ENCODE measurements at places on chromosomes 12 and 14.
A peak's percentile ranks its signal among the peaks of the same experiment; 100 is the strongest.

GRCh38 chr12:66500091-66500490, 178.8 kb downstream of the GRIP1 start:
- DNase-seq, result no peak

DNA sequence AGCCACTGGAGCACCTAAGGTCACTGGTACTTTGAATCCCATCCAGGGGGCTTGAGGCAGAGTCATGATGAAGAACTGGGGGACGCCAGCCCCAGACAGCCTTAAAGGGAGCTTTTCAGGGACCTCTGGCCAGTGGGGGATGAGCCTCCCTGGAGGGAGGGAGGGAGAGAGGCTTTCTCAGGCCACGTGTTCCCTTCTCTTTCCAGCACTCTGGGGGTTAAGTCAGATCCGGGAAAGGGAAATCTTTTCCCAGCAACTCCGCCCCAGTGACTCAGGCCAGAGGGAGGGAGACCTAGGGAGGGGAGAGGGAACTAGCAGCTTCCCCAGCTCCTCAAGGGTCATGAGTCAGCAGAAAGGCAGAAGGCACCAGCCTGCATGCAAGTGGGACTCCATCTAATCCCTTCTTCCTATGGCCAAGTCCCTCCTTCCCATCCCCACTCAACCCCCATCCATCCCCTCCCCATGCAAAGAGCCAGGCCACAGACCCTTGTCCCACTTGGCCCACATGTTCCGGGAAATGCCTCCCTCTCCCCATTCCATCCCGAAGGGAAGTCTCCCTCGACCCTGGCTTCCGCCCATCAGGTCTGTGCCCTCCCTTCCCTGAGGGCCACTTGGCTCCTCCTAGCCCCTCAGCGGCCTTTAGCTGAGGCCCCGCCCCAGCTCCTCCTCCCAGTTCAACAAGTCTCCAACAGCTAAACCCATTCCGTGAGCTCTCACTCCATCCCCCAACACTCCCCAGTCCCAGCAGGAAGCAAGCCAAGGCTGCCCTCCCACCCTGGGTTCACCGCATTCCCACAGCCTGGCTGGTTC, 5.6 kb downstream of the TNFRSF1A start:
- DNase-seq, result no peak

GRCh38 chr14:91246051-91246852, 1.7 kb upstream of the GPR68 start:
- DNase-seq, result peak; percentile 41

- DNase-seq, result no peak
Observed at GRCh38 chr14:57889245-57889644, 23.4 kb upstream of the SLC35F4 start.

- no peak for DNase-seq
Observed at GRCh38 chr12:10121278-10121677, 8.7 kb downstream of the CLEC7A start.

- DNase-seq, result no peak
Observed at GRCh38 chr14:98932431-98933325, 339.3 kb downstream of the BCL11B start.

DNA sequence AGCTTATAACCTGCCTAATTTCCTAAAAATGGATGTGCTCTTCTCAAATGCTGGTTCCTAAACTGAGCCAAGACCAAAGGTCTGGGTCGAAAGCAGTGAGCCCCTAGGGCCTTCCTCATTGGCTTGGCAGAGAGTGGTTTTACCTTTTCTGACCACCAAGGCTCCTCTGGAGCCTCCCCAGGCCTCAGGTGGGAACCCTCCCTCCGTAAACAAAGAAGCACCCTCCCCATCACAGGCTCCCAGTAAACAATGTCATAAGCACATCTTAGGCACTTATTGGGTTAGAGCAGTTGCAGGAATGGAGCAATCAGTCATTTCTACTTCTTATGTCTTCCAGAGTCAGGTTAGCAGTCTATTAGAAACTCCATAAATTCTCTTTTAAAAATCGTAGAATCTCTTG, 6.0 kb downstream of the CHPT1 start:
- no peak for DNase-seq

GRCh38 chr14:70121521-70121920, 67.2 kb downstream of the SLC8A3 start:
- no peak for DNase-seq

DNA sequence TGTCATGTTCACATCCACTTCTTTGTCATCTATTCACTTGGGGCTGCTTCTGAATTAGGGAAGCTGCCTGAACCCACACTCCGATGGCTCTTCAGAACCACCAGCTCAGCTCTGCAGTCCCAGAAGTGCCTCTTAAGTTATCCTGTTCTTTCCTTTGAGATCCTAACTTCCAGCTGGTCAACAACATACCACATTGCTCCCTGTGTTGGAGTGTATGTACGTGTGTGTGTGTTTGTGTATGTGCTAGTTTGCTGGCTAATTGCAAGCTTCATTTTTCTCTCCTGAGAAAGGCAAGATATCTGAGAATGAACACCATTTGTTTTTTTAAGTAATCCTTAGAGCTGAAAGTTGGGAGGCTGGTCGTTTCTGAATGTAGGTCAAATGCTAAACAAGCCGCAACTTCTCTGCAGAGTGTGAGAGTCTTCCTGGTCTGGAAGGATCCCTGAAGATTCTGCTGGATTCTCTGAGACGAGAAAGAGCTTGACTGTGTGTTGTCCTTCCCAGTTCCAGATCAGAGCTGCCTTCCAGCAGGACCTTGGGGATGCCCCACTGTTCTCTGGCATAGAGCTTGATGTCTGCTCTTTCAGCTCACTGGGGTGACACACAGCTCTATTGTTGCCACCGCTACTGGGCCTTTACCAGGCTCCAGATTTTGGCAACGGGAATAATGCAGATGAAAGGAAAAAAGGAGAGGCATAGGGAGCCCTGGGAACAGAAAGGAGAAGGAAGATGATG, 839 bp downstream of the GSG1 start:
- DNase-seq, result no peak

GRCh38 chr12:8970432-8970831, 18.9 kb upstream of the KLRG1 start:
- DNase-seq, result no peak

DNA sequence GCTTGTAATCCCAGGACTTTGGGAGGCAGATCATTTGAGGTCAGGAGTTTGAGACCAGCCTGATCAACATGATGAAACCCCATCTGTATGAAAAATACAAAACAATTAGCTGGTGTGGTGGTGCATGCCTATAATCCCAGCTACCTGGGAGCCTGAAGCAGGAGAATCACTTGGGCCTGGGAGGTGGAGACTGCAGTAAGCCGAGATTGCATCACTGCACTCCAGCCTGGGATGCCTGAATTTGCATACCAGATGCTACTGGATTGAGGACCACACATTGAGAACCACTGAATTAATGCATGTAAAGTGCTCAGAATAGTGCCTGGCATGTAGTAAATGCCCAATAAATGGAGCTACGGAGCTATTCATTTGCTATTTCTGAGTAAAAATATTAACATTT, 14.9 kb upstream of the MYH7 start:
- DNase-seq, result no peak

DNA sequence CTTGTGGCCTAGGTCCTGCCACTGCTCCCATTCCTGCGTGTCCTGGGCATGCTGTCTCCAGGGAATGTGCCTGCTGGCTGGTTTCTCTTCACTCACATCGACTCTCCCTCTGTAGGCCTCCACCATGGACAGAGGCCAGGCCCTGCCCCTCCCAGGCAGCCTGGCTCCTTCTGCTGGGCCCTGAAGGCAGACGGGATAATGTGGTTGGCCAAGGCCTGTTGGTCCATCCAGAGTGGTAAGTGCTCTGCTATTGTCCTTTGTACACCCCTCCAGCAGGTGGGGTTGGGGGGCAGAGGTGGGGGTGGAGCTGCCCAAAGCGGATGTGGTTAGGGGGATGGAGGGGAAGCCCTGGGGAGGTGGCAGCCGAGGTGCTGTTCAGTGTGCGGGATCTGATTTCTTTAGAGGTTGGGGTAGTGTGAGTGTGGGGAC, 9.5 kb upstream of the NR4A1 start:
- DNase-seq, result no peak

GRCh38 chr14:102408724-102409123, 46.0 kb downstream of the TECPR2 start:
- DNase-seq, result no peak

- DNase-seq, result no peak
Observed at GRCh38 chr12:25723336-25723735, 170.3 kb upstream of the LMNTD1 start.

- DNase-seq, result no peak
Observed at GRCh38 chr12:21296751-21297406, 37.8 kb downstream of the SLCO1A2 start.

Data from activated naive CD4-positive, alpha-beta T cell (primary cell).